Cerebellar nuclear complex (tissue), 1 donor: ENCODE measurements at places on chromosomes 12 and 14.
A peak's percentile ranks its signal among the peaks of the same experiment; 100 is the strongest.

DNA sequence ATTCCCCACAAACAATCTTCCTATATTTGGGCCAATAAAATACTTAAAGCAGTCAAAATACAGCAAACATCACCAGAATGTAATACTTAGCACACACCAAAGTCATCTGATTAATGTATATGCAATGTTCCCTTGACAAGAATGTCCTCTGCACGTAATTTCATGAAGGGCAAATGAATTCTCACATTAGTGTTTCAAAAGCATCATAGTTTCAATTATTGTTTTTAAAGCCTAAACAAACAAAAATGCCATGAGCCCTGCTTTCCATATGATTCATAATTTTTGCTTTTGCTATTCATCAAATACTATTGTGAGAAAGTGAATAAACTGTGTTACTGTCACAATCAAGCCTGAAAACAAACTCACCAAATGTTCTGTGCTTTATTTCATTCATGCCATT, 156.0 kb downstream of the EPS8 start:
- no peak for DNase-seq

GRCh38 chr12:535396-535795, 75.7 kb downstream of the B4GALNT3 start:
- DNase-seq, result no peak

DNA sequence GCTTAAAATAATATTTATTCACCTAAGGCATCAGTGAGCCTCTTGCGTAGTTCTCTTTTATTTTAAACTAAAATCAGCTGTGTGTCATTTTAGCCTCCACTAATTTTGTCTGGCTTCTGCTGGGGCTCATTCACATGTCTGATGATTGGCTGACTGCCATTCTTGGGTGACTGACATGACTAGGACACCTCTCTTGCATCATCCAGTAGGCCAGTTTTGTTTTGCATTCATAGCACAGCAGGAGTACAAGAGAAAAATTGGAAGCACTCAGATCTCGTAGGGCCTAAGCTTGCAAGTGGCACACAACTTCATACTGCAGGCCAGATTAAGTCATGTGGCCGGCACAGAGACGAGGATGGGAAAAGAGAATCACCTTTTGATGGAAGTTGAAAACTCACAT, 1226.5 kb downstream of the GALC start:
- no peak for DNase-seq

DNA sequence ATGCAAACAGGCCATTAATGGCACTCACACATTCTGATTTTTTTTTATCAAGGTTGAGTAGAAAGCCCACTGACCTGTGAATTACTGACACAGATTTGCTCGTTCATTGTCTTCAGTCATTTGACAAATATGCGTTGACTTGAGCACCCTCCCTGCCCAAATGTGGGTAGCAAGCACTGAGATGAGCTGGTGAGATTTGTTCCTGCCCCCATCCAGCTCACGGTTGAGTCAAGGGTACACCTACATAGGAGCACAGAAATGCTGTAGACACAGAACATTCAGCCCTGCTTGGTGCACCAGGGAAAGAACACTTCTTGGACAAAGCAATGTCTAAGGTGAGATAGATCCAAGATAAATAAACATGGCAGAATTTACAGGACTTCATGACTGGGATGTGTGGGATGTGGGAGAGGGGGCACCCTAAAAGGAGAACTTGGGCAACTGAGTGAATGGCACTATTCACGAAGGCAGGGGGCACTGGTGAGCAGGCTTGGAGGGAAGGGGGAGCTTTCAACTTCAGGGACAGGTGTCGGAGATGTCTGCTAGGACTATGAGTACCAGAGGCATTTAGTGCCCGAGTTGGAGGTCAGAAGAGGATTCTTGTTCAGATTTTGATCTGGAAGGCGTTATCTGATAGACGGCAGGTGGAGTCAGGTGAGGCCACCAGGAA, 213.4 kb downstream of the VRK1 start:
- DNase-seq, result no peak

- DNase-seq, result no peak
Observed at GRCh38 chr12:42701084-42701483, 111.5 kb upstream of the PRICKLE1 start.

- peak; percentile 51 for DNase-seq
Observed at GRCh38 chr14:100400115-100400514, 77.0 kb downstream of the SLC25A47 start.

DNA sequence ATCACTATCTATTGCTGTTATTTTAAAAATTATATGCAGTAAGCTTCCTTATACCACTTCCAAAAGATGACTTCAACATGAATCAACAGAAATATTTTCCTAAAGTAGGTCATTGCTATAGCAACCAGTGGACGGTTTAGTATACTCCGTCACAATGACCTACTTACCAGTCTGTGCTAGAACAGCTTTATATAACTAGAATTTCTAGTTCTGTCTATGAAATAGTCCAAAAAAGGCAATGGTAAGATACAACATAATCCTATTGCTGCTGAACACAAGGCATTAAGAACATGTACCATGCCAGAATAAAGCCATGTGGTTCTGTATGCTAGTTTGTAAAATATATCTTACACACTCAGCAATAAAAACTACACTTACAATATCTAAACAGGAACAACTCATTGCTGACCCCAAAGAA, 40.7 kb upstream of the MTERF2 start:
- peak; percentile 91 for DNase-seq

DNA sequence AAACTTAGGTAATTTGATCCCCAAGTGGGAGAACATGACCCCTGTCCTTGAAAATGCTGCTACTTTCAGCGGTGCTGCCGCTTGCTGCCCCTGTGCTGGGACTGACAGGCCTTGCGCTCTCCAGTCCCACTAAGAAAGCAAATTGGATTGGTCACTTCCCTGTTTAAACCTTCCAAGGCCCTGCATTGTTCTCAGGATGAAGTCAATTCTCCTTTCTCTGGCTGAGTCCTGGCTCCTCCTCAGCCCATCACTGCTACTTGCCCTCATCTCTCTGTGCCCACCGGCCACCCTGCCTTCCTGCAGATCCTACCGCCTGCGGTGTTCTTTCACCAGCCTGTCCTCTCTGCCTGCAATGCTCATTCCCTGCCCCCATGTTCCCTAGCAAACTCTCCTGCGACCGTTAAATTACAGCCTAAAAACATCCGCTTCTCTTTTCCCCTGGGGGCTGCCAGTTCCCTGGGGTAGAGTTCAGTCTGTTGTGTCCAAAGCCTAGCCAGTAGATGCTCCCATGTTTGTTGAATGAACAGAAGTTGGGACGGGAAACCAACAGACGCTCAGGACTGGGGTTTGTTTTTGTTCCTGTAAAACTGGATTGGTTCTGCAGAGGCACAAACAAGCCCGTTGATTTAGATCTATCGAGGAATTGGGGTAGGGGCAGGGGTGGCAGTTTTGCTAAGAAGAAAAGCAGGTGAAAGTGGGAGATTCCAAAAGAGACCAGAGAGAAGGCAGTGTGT, 127.3 kb upstream of the HIF1A start:
- no peak for DNase-seq

- no peak for DNase-seq
Observed at GRCh38 chr14:23130871-23131270, 11.8 kb upstream of the CEBPE start.

DNA sequence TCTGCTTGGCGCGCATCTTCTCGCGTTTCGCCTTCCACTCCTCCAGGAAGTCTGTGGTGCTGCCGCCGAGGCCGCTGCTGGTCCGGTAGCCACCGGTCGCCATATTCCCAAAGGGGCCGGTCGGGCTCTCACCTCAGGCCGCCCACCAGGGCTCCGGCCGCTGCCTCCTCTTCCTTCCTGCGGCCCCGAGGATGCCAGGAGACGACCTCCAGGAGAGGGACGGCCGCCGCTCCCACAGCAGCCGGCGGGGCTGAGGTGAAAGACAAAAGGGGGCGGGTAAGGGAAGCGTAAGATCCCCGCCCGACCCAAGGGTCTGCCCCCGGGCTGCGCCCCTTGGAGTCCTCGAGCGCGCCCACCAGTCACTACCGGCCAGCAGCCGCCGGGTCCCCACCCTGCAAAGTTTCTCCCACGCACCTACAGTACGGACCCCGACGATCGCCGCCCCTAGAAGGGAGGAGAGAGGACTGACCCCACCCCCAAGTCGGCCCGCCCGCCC, 574 bp downstream of the PAWR start:
- DNase-seq, result no peak

- peak; percentile 28 for DNase-seq
Observed at GRCh38 chr12:56119361-56119796, 1.3 kb downstream of the ZC3H10 start.

GRCh38 chr14:89372512-89372883, 44.5 kb downstream of the FOXN3 start:
- no peak for DNase-seq

- no peak for DNase-seq
Observed at GRCh38 chr12:72465940-72466630, 193.9 kb downstream of the TRHDE start.

DNA sequence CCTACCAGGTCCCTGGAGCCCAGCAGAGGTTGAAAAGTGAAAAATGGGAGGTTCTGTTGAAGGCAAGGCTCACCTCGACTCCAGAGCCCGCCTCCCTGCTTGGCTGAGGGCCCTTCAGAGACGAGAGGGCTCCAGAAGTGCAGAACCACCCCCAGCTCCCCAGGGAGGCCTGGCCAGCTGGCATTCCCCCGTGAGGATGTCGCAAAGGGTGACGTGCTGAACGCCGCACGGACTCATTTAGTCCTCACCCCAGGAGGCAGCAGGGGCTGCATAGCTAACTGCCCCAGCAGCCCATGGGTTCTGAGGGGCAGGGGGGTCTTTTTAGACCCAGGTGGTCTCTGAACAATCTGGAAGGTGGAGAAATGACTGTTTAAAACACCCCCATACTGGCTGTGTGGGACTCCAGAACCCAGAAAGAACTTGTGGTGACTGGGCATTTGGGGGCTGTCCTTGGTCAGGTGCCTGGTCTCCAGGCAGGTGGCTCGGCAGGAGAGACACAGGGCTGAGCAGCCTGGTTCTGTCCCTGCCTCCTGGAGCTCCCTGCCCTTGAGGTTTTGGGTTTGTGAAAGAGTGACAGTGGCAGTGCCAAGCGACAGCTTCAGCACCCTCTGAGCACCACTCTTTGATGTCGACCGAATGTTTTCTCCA, 32.0 kb downstream of the ANAPC7 start:
- no peak for DNase-seq

GRCh38 chr12:81759190-81760051, at the start of gene PPFIA2:
PPFIA2 (minus strand) TSS chr12:81759350.
- peak; percentile 65 for DNase-seq

GRCh38 chr14:24084440-24084839, 9.7 kb upstream of the PCK2 start:
- no peak for DNase-seq

- DNase-seq, result no peak
Observed at GRCh38 chr12:56434828-56435227, 14.4 kb downstream of the TIMELESS start.

GRCh38 chr12:18690653-18691052, 47.2 kb downstream of the PLCZ1 start:
- no peak for DNase-seq

DNA sequence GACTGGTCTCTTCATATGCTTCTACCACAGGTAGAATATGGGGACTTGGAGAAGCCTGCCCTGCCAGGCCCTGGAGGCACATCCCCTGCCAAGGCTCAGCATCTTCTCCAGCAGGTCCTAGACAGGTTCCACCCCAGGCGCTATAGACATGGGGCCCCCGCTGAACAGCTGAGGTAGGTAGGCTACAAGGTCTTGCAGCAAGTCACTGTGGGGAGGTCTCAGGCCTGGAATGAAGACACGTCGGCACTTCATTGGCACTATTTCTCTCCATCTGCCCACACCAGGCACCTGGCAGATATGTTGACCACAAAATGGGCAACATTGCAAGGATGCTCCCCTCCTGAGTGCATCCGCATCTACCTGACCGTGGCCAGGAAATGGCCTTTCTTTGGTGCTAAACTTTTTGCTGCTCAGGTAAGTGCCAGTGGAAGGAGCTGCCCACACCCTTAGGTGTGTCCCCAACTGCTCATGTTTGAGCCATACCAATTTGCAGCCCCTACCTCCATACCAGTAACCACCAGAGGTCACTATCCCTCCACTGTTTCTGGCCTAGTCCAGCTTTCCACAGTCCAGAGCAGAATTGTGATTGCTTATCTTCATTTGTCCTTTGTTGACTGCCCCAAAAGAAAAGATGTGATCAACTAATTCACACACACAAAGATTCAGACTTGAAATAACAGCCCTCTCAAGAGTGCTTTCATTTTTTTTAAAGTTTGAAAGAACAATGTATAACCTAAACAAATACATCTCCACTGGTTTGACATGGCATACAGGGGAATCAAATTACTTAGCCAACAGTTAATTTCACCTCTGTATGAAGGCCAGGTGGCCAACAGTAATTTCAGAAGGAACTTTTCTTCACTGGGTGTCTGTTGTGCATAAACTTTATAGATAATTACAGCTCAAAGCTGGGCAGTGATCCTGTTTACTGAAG, 16.1 kb downstream of the PIGH start:
- peak; percentile 35 for DNase-seq

DNA sequence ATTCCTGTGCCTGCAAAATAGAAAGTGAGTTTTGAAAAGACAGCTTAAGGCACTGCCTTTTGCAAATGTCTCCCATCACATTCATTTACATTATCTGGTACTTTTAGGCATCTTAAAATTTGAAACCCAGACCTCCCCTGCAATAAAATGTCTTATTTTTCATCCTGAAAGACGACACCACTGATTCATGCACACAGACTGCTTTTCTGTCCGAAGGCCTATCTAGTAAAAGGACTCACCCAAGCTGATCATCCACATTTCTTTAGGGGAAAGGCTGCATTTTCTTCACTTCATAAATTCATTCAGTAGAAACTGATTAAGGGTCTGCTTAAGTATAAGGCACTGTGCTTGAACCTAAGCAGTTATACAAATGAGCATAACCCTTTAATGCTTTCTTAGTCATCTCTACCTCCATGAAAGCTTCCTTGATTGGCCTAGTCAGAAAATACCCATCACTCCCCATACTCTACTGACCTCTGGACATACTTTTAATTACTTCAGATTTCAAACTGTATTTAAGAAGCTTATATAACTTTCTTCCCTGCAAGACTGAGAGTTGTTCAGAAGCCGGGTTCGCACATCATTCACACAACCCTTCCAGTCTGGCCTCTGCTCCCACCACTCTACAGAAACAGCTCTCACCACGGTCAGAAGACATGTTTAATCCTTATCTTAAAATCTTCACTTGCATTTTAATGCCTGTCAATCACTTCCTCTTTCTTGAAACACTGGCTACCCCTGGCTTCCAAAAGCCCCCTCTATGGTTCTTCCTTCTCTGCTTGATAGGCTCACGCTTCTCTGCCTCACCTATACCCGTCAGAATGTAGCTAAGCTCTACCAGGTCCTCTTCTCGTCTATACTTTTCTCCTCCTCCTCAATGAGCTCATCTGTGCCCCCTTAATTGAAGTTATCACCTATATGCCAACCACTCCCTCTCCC, 288.6 kb downstream of the MED13L start:
- DNase-seq, result no peak

GRCh38 chr14:64249363-64249762, 44.8 kb downstream of the ESR2 start:
- no peak for DNase-seq
